ENCODE measurements at places on chromosomes 5 and 9. TPM values are rescaled to one million over a fixed set of nuclear protein-coding genes. Genes with fewer than 3 reads are reported as not detected.

The CAMK2A gene
- total RNA-seq, result not detected

DNA sequence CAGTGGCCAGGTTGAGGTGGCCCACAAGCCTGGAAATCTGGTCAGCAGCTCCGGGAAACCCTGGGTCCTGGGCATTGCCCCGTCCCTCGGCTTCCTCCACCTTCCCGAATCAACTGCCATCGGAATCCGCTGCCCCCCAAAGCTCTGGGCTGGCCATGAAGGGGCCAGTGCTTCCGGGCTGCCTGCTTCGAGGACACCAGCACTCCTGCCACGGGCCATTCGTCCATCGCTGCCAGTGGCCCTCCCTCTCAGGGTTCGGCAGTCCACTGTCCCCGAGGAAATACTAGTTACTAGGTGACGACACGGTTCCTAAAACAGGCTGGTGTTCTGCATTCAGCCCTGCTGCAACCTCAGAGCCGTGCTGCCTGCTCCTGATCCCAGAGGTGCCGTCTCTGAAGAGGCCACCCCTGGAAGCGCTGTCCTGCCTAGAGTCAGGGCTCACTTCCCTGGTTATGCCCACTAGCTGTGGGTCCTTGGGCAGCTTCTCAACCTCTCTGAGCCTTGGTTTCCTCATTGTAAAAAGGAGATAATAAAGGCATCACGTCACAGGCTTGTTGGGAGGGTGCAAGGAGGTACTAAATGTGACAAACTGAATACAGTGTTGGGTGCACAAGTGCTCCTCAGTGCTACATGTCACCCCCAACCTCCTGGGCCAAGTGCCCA lies 3.5 kb upstream of the WDR5 start:
- no peak for DNase-seq

DNA sequence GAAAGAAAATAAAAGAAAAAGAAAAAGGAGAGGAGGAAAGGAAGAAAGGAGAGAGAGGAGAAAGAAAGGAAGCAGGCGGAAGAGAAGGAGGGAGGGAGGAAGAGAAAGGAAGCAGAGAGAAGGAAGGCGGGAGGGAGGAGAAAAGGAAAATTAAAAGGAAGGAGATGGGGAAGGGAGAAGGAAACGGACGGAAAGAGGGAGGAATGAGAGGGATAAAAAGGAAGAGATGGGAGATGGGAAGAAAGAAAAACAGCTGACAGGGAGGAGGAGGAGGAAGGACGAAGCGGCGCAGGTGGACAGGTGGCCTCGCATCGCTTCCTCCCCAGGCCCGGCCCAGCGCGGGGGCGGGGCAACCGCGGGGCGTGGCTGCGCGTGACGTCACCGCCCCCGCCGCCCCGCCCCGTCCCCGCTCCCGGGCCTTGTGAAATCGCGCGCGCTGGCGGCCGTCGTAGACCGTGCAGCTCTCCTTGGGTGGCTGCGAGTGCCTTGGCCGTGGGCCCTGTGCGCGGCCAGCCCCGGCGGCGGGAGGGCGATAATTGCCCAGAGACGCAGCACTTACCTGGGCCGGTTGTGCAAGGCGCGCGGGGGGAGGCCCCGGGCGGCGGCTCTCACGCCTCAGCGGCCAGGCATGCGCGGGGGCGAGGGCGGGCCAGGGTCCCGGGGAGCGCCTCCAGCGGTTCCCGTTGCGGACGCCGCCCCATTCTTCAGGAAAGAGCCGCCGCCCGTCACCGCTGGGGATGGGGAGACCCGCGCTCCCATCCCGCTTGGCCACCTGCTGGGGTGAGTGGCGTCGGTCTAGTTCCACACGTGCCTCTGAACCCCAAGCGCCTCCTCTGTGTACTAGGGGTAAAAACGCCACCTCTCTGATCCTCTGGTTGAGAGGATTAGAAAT lies 49.6 kb upstream of the FOXE1 start:
- DNase-seq, result no peak

DNA sequence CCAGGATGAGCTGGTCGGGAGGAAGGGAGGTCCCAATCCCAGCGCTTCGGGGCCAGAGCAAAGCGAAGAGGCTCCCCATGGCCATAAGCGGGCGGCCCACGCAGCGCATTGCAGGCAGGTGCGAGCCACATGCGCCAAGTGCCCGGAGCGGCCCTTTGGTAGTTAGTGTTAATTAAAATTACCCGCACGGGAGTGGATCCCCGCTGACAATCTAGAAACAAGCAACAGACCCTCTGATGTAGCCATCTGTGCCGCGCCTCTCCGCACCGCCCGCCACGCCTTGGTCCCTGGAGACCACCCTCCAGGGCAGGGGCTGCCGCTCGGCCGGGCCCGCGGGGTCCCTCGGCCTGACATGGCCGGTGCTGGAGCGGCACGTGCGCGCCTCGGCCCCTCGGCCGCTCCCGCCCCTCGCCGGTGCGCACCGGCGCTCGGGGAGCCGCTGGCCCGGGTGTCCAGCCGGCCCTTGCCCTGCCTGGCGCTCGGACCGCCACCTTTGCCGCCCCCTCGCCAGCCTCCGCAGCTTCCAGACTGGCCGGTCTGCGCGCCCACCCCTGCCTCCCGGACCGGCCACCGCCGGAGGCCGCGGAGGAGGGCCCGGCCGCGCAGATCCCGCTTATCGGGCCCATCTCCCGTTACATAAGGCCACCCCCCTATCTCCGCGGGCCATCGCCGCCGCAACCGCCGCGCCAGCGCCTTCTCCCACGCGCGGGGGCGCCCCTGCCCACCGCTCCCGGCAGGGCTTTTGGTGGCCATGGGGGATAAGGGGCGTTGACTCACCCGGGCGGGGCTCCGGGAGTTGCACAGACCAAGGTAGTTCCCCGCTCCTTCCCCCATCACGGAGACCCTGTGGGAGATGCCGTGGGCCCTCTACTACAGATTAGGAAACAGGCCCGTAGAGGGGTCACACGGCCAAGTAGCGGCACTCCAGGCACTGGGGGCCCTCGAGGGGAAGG lies 1.9 kb upstream of the IL13 start:
- DNase-seq, result no peak

- no peak for DNase-seq
Observed at GRCh38 chr9:113246928-113247327, 25.6 kb downstream of the SLC31A1 start.
